ENCODE measurements at places on chromosomes 6 and 20.

DNA sequence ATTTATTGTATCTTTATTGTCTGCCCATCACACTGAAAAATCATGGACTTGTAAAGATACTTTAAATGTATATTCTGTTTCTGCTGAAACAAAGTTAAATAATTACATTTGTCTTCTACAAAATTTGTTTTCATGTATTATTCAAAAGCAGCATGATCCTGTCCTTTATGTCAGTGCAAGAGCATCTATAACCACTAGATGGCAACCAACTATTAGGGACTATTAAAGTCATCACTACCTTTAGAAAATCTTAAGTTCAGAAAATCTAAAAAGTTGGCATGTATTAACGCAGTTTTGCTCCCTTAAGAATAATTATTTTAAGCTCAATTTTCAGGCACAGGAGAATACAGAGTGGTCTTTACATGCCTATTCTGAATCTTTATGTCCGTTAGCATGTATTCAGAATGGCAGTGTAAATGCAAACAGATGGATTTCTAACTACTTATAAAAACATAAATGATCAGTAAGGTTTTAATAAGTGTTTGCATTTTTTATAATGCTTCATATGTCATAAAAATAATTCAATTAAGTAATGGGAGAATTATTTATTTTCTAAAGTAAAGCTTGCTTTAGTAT, 17.8 kb downstream of the TMEM30A start:
- no peak for DNase-seq

DNA sequence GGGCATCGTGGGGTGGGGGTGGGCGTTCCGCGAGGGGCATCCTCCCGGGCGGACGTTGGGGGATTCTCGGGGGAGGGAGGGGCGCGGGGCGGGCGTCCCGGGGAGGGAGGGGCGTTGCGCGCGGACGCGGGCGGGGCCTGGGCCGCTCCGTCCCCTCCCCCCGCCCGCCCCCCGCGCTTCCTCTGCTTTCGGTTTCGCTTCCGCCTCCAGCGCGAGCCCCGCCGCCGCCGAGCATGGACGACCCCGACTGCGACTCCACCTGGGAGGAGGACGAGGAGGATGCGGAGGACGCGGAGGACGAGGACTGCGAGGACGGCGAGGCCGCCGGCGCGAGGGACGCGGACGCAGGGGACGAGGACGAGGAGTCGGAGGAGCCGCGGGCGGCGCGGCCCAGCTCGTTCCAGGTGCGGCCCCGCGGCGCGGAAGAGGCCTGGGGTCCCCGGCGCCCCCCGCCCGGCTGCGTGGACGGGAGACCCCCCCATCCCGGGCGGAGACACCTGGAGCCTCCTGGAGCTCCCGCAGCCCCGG, at the start of gene OGFR:
OGFR (plus strand) TSS at position 209 of the 528 bp plus-strand sequence; CDS start at position 234, 25 bp downstream.
- peak; percentile 43 for DNase-seq

DNA sequence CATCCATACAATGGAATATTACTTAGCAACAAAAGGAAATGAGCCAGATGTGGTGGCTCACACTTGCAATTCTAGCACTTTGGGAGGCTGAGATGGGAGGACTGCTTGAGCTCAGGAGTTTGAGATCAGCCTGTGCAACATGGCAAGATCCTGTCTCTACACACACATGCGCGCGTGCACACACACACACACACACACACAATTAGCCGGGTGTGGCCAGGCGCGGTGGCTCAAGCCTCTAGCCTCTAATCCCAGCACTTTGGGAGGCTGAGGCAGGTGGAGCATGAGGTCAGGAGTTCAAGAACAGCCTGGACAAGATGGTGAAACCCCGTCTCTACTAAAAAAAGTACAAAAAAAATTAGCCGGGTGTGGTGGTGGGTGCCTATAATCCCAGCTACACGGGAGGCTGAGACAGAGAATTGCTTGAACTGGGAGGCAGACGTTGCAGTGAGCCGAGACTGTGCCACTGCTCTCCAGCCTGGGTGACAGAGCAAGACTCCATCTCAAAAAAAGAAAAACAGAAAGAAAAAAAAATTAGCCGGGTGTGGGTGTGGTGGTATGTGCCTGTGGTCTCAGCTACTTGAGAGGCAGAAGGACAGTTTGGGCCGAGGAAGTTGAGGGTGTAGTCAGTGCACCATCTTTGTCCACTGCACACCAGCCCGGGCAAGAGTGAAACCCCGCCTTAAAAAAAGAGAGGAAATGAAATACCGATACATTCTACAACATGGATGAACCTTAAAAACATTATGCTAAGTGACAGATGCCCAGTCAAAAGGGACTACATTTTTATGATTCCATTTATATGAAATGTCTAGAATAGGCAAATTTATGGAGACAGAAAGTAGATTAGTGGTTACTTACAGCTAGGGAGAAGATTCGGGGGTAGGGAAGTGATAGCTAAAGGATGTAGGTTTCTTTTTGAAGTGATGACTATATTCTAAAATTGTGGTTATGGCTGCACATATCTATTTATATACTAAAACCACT, 52.5 kb downstream of the RBL1 start:
- DNase-seq: no peak

DNA sequence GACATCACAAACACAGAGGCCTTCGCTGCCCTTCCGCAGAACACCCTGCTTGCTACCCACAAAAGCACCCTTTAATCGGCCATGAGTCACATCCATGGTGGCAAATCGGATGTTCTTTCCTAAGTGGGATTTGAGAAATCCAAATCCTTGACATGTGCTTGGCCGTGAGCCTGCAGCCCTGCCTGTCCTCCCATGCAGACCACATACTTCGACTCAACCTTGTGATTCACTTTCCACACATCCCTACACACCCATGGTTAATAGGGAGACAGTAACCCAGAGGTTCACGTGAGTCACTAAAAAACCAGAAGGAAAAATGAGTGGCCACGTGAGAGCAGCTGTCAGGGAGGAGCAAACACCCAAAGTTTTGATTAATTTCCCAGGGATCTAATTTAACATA, 19.4 kb downstream of the RAMACL start:
- peak; percentile 93 for DNase-seq

- DNase-seq: no peak
Measured at GRCh38 chr20:19181552-19181951, 30.9 kb upstream of the SLC24A3 start.

All from NCI-H226 (cell line).